ENCODE measurements at places on chromosomes 5 and 9.
A peak's percentile ranks its signal among the peaks of the same experiment; 100 is the strongest.

DNA sequence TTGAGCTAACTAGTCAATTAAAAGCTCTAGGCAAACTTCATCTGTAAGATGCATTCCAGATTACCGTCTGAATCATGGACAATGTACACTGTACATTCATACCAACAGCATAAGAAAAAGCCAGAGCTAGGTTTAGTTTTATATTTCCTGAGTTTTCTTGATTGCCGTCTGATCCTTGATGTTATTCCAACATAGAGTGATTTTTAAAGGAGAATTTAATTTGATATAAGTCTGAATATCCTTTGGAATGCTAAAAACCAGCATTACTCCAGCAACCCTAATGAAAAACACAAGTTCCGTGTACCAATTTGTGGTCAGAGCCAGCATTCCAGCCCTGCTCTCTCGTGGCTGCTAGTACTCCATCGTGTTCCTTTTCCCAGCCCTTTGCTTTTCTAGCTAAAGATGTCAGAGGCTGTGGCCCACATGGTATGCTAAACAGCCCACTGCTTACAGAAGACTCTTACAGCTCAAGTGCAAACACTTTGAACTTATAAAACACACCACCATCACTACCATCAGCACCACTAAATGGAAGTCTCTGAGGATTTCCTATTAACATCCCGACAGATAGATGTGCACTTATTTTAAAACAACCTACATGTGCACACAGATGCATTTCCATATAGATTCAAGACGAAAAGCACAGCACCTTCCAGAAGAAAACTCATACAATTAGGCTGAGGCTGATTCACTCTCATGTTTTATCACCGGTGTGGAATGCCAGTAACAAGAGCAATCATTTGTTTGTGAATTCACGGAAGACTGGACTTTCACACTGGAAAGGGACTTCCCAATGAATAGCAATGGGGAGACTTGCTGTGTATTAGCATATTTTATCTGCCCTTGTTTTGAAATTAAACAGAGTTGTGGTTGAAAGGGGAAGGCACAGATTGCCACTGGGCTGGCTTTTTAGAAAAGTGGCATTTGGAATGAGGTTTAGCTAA lies 246.9 kb upstream of the GAS1 start:
- DNase-seq, result no peak

DNA sequence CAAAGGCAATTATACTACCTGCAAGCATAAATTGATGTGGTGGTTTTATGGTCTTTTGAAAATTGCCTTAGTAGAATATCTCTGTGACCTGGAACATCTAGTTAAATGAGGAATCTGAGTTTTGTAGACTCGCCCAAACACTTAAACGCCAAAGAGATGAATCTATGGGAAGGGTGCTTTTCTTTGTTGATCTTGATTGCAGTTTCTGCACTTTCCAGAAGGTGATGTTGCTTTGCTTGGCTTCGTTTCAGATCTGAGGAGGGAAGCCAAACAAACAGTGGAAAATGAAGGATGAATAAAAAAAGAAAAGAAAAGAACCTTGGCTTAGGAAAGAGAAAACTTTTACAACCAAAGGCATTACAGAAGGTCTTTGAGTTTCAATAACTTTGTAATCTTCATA lies 1021.2 kb downstream of the NR2F1-AS1 start:
- DNase-seq, result no peak

GRCh38 chr9:36985061-36985768 lies 48.9 kb downstream of the PAX5 start:
- DNase-seq, result no peak

GRCh38 chr9:7967093-7967827 lies 167.7 kb upstream of the DMAC1 start:
- no peak for DNase-seq

DNA sequence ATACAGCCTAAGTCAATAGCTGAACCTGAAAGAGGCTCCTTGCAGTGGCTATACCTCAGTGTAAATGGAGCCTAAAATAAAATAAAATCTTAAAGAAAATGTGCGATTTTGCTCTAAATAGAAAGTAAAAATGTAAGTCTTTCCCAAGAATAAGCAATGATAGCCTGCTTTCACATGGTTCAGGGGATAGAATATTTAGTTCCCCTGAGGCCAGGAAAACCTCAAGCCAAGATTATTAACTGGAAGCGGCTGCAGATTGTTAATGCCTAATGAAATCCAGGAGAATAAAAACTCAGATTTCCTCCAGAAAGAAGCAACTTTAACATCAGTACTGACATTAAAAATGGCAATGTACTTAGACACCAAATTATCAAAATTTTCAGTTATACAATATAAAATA lies 463.7 kb downstream of the CYLC2 start:
- no peak for DNase-seq

GRCh38 chr5:124842725-124843595 lies 96.5 kb upstream of the ZNF608 start:
- DNase-seq, result no peak

- DNase-seq, result no peak
Measured at GRCh38 chr5:33854733-33855151, 37.0 kb downstream of the ADAMTS12 start.

GRCh38 chr5:139046551-139046950 lies 151.6 kb downstream of the SIL1 start:
- no peak for DNase-seq

DNA sequence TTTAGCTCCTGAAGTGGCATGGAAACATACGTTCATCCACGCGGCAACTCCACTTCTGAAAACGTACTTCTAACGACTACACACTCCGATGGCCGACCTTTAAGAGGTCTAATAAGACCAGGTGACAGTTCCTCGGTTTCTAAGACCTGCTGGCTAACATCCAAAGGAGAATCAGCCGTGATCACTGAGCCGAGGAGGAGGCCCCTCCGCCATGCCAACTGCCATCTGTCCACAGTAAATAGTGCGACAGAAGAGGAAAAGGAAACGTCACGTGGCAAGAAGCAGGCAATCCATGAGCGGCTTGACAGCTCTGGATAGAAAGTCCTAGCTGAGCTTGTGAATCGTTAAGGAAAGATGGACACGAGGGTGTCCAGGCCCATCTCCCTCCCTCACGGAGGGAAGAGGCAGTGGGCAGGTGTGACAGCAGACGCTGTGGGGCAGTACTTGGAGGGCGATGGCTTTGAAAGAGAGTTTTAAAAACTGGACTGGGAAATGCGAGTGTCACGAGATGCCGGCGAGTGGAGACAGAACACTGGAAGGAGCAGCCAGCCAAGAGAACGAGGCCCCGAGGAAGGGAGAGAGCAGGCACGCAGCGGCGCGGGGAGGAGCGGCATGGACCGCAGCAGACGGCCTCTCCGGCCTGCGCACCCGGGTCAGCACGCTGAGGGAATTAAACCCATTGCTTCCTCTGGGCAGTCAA lies 66.7 kb upstream of the TBC1D9B start:
- no peak for DNase-seq

DNA sequence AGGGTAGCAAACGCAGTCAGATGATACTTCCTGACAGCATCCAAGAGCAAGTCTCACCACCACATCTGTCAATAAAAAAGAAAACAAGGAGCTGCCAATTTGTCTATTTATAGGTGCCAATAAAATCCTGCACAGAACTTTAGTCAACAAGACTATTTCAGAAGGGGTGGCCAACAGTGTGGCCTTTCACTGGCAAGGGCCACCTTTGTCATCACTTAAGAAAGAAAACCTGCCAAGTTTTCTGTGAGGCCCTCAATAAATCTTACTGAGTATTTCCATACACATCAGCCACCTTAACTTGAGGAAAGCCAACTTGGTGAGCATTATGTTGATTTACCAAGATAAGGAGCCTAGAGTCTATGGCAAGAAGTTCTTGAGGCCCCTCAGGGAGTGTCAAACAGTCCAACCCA lies 312.3 kb downstream of the ENC1 start:
- DNase-seq, result no peak

- DNase-seq, result peak; percentile 62
Measured at GRCh38 chr9:35664531-35665470, at the start of gene ARHGEF39. Gene ARHGEF39 (minus strand): TSS chr9:35665195. CDS start chr9:35665169, 26 bp downstream.

- no peak for DNase-seq
Measured at GRCh38 chr9:1978941-1979340, 36.2 kb upstream of the SMARCA2 start.

DNA sequence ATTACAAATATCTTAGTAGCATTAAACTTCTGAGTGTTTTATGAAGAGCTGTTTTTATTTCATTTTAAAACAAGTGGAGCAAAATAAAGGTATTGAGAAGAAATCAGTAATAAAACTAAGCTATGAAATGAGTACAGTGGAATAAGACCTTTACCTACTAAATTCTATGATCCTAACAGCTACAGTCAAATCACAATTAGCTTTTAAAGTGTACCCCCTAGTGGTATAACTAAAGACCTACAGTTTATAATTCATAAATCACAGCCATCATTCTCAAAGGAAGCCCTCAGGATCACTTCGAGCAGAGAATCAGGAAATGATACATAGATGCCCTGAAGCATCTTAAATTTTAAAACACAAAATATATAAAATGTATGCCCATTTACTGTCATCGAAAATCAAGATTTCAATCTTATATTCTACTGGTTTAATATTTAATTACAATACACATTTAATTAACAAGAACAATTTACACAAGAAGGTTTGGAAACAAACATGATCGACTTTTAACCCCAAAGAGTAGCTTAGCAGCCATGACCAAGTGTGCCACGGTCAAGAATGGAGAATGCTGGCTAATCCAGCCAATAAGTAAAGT lies 12.3 kb downstream of the CCNH start:
- no peak for DNase-seq

DNA sequence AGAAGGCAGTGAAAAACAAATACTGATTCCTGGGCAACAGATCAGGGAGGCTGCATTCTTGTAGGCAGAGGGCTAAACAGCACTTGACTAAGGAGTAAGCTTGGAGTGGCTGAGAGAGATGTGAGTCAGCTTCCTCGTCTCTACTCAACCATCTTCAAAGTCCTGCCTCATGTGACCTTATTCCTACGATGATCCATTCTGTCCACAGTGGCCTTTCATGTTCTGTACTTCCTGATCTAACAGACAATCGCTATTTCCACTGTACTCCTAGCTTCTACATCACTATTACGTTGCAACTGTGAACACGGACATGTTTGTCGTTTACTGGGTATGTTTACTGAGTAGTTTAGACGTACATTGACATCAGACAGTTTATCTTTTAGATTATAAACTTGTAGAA lies 365.4 kb downstream of the ARL15 start:
- no peak for DNase-seq

- DNase-seq, result no peak
Measured at GRCh38 chr5:1911773-1912235, 29.1 kb upstream of the IRX4 start.

GRCh38 chr5:135745897-135746500 lies 88.5 kb upstream of the SLC25A48 start:
- no peak for DNase-seq

GRCh38 chr5:22596404-22596970 lies 256.7 kb downstream of the CDH12 start:
- no peak for DNase-seq

DNA sequence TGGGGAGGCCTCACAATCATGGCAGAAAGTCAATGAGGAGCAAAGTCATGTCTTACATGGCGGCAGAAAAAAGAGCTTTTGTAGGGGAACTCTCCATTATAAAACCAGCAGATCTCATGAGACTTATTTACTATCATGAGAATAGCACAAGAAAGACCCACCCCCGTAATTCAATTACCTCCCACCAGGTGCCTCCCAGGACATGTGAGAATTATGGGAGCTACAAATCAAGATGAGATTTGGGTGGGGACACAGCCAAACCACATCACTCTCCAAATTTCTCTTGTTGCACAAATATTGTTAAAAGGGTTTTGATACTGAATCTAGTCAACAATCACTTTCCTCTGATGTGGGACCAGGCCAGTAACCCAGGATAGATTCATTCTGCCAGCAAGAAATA lies 1176.1 kb downstream of the CDH9 start:
- no peak for DNase-seq

GRCh38 chr5:148713735-148714508 lies 59.6 kb upstream of the HTR4 start:
- no peak for DNase-seq

- no peak for DNase-seq
Measured at GRCh38 chr5:158821331-158821730, 278.4 kb downstream of the EBF1 start.

DNA sequence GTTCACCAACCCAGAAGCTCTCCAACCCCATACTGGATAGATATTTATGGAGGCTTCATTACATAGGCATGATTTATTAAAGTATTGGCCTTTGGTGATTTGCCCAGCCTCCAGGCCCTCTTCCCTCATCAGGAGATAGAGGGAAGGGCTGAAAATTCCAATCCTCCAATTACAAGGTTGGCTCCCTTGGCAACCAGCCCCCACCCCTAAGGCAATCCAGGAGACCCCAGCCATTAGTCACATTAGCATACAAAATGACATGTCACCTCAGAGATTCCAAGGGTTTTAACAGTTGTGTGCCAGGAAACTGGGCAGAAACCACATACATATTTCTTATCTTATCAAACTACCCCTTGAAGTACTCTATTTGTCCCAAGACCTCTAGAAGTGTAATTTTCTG lies 210.0 kb downstream of the HINT1 start:
- DNase-seq, result no peak

GRCh38 chr9:36140086-36141084 lies 3.9 kb downstream of the GLIPR2 start:
- no peak for DNase-seq

DNA sequence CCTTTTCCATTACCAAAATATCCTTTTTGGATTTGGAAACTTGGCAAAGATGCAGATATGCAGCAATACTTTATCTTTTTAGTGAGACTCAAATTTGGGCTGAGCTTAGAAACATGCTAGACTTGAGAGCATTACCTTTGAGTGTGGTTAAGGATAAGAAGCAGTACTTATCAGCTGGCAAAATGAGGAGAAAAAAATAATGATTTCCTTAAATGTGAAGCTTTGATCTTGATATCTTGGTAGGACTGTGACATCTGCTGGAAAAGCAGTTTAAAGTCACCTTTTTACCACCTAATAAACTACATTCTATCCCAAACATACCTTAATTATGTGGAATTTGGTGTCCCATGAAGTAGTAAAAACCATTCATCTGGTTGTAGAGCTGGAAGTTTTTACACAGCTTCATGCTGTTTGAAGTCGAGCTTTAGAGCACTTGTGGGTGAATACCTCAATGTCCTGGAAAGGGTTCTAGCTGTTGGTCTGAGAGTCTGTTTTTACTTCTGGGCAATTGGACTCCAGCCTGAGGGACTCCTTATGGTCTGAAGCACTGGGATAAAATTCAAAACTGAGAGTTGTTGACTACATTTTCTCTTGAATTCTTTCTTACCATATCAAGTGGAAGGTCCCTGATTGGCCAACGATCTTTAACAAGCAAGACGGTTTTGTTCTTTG lies 53.4 kb downstream of the LRRC70 start:
- no peak for DNase-seq

DNA sequence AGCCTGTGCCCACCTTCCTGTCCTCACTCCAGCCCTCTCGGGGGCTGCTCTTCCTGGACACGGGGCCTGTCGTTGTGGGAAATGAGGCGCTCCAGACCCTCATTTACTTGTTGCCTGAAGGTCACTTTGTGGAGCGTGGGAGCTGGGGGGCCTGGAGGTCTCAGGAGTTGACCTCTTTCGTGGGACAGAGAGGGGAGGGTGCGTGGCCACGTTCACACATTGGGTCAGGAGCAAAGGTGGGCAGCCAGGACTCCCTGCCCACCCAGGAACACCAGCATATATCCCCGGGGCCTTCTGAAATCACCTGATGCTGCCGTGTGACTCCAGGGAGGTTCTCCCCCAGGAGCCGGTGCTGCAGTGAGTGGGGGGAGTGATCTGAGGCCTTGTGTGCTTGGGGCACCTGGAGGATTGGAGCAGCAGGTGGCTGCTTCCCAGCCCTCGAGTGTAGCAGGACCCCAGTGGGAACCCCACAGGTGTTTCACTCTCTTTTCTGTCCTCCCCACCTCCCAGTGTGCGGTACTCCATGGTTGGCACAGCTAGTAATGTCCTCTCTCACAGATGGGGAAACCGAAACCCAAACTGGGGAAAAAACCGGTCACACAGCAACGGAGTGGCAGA lies 20.3 kb downstream of the NCS1 start:
- no peak for DNase-seq

Measured in activated gamma-delta T cell (primary cell).